Mammary epithelial cell (primary cell): ENCODE measurements at places on chromosomes 6 and 20. TPM values are rescaled to one million over a fixed set of nuclear protein-coding genes. Genes with fewer than 3 reads are reported as not detected.

DNA sequence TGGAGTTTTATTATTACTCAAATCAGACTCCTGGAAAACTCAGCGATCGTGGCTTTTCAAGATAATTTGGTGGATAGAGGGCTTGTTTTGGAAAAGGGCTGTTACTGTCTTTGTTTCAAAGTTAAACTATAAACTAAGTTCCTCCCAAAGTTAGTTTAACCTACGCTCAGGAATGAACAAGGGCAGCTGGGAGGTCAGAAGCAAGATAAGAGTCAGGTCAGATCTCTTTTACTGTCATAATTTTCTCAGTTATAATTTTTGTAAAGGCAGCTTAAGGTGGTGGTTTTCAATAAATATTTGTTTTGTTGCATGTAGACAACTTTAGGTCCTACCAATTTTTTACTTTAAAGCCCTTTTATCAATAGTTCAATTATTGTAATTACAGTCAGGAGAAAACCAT is 9.2 kb upstream of the GABRR2 start:
- DNase-seq = no peak

- DNase-seq = no peak
These were observed 25.8 kb downstream of the PRL start for GRCh38 chr6:22271081-22271480.

Gene KCNK16
- polyA plus RNA-seq = not detected

- no peak for DNase-seq
These were observed 73.8 kb downstream of the EDN3 start for GRCh38 chr20:59374261-59374660.

DNA sequence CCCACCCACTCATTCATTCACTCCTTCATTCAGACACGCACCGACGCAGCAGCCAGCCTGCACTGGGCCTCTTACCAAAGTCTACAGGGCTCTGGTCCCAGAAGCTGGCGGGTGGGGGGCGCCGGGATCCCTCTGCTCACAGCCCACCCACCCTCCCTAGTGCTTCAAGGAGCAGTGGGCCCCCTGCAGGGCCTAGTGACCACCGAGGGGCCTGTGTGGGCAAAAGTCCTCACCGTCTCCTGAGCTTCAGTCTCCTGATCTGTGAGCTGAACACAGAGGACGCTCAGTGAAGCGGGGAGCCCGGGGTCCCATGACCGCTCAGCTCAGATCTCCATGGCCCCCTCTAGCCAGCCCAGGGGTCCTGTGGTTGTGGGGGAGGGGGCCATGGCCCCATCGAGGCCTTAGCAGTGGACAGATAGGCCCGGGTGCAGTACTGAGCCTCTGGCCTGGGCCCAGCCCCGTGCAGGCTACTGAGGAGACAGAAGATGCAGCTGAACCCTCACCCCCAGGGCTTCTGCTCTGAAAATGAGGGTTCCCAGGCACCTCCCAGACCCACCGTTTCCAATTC is 33.4 kb upstream of the MRGBP start:
- DNase-seq = no peak

DNA sequence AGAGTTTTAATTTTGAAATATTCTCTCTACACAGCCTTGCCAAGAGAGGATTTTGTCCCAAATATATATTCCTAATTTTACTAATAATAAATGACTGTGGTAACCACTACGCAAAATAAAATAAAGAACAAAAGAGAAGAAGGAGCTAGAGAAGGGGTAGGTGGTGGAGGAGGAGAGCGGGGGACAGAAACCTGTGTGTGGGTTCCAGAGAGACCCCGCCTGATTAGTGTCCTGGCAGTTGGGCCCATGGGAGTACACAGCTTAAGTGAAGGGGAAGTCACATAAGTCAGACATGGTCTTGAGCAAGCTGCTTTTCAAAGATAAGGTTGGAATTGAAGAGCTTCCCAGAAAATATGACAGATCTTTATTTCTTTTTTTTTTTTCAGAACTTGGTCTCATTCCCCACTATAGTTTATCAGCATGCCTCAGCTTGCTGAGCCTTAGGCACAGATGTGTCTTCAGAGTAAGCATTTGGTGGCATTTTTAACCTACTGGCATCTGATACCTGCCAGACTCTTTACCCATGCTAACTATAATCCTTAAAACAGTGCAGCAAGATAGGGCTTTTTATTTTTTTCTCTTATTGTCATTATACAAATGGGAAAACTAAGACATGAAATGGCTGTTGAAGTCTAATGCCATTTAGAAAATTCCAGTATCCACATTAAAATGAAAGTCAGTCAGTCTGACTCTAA is 9.6 kb upstream of the RHAG start:
- no peak for DNase-seq

- peak; percentile 41 for DNase-seq
These were observed 20.7 kb upstream of the ASIP start for GRCh38 chr20:34220561-34220960.

DNA sequence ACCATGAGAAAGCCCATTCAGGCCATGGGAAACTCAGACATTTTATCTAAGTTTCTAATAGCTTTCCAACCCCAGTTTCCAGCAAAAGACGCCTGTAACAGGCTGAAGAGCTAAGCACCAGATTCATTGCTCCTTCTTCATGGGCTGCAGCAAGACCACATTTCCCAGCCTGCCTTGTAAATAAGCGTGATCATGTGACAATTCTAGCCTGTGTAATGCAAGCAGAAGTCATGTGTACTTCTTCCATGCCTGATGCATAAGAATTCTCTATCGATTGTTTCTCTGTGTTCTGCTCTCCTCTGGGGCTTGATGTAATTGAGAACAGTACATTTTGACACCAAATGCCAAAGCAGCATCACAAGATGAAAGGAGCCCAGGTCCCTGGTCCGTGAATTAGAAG is 6.8 kb downstream of the PCSK2 start:
- DNase-seq = no peak

DNA sequence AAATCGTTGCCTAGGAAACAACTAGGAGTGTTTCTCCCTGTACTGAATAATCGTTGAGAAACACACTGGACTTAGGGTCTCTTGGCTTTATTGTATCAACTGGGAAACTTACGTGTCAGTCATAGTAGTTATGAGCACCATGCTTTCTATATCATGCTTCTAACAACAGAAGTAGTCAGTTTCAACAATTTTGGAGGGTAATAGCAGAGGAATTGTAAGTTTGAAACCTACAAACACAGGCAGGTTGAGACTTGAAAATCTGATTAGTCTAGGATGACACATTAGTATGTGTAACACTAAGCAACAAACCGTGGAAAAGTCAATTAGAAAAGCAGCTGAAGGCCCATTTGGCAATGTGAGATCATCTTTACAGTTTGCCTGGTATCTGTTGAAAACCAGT is 43.9 kb upstream of the FABP7 start:
- DNase-seq = peak; percentile 95

Gene CST7
- polyA plus RNA-seq = not detected
